ENCODE measurements at places on chromosomes 13 and 19. TPM values are rescaled to one million over a fixed set of nuclear protein-coding genes. Genes with fewer than 3 reads are reported as not detected.

DNA sequence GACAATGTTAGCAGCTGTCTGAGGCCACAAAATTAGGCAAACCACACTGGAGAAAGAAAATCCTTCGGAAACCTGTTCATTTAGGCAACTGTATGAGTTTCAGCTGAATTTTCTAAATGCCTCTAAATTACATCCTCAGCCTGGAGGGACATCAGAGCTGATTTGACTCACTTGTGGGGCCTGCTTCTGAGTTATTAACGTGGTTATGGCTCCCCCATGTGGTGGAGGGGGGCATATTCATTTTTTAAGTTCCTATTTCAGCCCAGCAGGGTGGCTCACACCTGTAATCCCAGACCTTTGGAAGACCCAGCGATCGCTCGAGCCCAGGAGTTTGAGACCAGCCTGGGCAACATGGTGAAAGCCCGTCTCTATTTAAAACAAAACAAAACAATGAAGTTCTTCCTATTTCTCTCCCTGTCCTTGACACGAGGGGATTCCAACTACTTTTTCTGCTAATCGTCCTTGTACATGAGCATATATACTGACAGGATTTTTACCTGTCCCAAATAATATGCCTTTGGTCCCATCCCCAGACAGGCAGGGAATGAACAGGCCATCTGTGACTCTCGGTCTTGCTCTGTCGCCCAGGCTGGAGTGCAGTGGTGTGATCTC, 31.5 kb upstream of the HIF3A start:
- DNase-seq = peak; percentile 31

GRCh38 chr13:109833071-109833470, 46.7 kb upstream of the IRS2 start:
- DNase-seq = no peak

- DNase-seq = no peak
Observed at GRCh38 chr19:4089400-4089908, 22.8 kb upstream of the ZBTB7A start.

DNA sequence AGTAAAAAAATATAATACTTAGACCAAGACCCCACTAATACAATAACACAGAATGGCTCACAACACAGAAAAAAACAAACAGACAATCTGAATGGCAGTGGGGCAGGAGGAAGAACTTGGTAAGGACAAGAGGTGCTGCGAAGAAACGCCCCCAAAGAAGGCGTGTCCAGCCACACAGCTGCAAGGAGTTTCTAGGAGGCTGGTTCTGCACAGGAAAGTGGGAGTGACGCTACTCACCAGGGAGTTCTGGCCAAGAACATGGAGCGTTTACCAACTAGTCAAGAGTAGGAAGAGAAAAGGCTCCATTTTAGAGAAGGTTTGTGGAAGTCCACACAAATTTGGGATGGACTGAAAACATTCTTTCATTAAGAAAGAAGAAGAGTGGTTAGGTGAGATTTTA, 95.3 kb upstream of the SLC15A1 start:
- DNase-seq = no peak

- DNase-seq = no peak
Observed at GRCh38 chr19:52296400-52296772, 583 bp upstream of the ZNF480 start.

Gene NKPD1
- total RNA-seq = 0.57 TPM

Gene NOP53
- 742 TPM for total RNA-seq

- DNase-seq = no peak
Observed at GRCh38 chr13:20412691-20413355, 112.8 kb downstream of the CRYL1 start.

GRCh38 chr13:25186187-25186586, 14.1 kb upstream of the AMER2 start:
- no peak for DNase-seq

DNA sequence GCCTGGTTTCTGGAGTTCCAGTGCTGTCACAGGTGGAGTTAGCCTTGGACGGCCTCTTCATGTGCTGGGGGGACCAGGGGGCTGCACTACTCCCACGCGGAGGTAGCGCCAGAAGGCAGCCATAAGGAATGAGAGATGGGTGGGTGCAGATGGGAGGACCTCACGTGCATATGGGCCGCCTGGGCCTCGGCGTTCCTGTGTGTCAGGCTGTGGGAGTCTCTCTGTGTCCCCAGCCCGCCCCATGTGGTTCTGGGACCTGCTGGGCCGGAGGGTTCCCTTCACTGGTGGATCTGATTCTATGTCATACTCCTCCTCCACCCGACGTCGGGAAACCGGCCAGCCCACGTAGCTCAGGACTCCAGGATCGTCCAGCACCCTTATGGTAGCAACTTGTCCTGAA, 149.0 kb upstream of the SOX1 start:
- DNase-seq = no peak

DNA sequence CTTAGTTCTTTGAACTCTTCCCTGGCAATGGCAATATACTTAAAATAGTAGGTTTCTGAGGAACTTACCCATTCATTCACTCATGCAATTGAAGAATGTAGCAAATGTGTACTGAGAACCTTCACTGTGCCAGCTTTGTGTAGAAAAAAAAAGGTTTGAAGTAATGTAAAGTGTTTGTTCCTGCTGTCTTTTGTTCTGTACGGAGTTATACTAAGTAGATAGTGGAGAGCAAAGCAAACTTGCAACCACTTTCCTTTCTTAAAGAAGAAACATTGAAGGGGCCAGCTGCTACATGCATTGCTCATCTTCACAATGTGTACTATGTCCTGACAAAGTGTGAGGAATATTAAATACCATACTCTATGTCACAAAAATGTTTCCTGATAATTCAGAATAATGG, 68.9 kb upstream of the FREM2 start:
- no peak for DNase-seq

DNA sequence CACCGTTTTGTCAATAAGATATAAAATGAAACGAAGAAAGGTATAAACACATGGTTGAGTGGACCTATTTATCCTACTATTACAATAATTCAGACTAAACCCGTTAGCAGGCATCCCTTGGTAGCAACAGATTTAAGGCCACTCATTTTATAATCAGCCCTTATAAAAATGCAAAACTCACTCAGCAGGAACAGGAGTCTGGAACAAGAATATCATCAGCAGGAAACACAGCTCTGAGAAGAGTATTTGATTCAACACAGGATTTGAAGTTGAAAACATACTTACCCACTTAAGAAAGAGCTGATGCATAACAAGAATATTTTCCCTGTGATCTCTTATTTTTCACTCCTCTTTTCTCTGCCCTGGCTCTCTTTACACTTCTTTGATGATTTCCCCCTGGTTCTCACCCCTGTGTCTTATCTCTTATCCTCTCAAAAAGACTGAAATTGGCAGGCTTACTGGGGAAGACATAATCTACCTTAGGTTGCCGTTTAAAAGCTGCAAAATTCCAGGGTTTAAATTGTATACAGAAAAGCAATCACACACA, 1722.7 kb downstream of the SLITRK5 start:
- DNase-seq = no peak

DNA sequence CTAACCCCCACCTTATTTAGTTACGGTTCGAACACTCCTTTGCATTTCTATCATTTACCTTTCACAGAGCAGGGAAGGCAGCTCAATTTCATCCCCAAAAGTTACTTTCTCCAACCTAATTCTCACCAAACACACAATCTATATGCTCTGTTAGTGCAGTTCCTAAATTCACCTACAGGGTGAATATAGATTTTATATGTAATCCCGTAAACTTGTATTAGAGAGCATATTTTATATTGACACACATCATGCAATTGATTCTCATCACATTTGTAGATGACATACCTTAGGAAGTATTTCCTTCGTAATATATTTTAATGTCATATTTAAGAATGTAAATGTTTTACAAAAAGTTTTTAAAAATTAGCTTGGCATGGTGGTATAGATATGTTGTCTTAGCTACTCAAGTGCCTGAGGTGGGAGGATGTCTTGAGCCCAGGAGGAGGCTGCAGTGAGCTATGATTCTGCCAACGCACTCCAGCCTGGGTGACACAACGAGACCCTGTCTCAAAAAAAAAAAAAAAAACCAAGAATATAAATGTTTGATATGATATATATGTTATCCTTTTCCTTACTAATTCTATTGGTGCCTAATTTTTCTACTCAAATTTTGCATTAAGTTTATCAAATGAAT, 57.3 kb upstream of the TNFRSF19 start:
- no peak for DNase-seq

- no peak for DNase-seq
Observed at GRCh38 chr19:54316746-54317107, 3.8 kb upstream of the LILRA5 start.

Gene KRTDAP
- not detected for total RNA-seq

Gene KLK3
- not detected for total RNA-seq

Gene CD209
- total RNA-seq = not detected

DNA sequence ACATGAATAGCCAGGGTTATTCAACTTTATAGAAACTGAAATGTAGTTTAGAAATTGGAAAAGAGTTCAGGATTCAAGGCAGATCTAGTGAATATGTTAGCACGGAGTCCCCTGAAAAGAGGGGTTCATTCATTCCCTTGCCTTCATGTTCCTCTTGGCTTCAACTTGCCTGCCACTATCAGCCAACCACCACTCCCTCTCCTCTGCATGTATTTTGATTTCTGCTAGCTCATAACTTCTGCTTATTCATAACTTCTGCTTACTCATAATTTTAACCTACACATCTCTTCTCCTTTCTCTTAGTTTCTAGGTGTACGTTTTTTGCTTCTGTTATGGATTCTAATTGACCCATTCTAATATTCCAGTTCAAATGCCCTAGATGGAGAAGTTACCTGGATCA, 5.5 kb upstream of the SERTM1 start:
- no peak for DNase-seq

GRCh38 chr19:47284324-47284899, 9.7 kb downstream of the INAFM1 start:
- DNase-seq = no peak

DNA sequence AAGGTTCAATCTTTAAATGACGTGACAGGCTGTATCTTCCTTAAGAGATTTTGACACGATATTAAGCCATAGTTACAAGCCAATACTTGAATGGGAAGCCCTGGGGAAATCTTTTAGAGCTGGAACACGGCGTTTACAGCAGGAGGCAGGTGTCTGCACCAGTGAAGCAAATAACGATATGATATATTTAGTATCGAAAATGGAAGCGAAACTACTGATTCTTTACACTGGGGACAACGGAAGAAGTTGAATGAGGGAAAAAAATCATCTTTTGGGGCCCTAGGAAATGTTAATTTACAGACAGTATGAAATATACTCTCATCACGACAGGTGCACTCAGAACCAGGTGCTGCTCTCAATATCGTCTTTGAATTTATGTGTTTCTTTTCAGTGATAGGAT, 793.9 kb upstream of the PCDH20 start:
- DNase-seq = no peak

- no peak for DNase-seq
Observed at GRCh38 chr19:36245210-36246005, 30.5 kb downstream of the ZNF146 start.

DNA sequence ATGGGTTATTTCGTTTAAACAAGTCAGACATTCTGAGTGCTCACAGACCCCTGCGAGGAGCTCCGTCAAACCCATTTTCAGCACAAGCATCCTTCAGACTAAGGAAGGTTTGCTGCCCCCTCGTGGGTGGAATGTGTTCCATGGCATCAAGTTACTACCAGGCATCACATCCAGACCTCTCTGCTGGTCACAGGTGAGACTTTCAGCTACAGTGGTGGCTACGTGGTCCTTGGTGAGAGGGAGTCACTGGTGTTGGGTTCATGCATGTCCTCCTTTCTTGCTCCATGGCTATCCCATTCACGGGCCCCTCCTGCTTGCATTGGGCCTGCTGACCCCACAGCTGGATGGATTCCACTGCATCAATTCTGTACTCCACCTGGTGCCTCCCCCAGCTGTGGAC, 9.1 kb upstream of the LILRB5 start:
- peak; percentile 20 for DNase-seq

- DNase-seq = no peak
Observed at GRCh38 chr13:94825507-94825906, 113.2 kb upstream of the SOX21 start.

- DNase-seq = no peak
Observed at GRCh38 chr19:17429641-17430113, 9.8 kb downstream of the MVB12A start.

GRCh38 chr19:54612428-54612827, 17.9 kb upstream of the LILRB1 start:
- no peak for DNase-seq

Measured in T-helper 17 cell (primary cell).